ENCODE measurements at places on chromosomes 11 and 22.
A peak's percentile ranks its signal among the peaks of the same experiment; 100 is the strongest.

DNA sequence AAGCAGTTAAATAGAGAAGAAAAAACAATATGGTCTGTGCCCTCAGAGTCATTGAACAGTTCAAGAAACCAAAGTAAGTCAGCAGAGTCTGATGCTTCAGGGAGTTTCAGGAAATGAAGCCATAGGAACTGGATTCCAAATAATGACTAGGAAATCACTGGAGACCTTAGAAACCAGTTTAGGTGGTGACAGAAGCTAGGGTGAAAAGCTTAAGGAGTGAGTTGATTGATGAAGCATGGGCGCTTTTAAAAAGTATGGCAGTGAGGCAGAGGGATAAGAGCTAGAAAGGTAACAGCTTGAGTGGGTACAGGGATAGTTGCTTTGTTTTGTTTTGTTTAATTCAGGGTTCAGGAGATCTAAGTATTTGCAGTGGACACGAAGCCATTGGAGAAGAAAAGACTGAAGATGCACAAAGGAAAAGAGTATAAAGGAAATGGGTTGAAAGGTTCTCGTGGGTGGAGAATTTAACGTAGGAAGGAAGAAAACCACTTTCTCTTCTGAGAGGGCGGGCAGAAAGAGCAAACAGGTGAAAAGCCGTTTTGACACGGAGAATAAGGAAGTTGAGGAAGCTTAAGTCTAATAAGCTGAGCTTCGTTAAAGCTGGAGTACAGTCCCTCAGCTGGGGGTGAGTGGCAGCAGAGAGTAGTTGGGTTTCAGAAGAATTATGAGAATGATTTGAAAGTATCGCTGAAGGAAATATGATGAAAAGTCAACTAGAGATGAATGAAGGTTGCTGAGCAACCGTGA, 14.8 kb downstream of the SGSM3 start:
- DNase-seq = peak; percentile 44

DNA sequence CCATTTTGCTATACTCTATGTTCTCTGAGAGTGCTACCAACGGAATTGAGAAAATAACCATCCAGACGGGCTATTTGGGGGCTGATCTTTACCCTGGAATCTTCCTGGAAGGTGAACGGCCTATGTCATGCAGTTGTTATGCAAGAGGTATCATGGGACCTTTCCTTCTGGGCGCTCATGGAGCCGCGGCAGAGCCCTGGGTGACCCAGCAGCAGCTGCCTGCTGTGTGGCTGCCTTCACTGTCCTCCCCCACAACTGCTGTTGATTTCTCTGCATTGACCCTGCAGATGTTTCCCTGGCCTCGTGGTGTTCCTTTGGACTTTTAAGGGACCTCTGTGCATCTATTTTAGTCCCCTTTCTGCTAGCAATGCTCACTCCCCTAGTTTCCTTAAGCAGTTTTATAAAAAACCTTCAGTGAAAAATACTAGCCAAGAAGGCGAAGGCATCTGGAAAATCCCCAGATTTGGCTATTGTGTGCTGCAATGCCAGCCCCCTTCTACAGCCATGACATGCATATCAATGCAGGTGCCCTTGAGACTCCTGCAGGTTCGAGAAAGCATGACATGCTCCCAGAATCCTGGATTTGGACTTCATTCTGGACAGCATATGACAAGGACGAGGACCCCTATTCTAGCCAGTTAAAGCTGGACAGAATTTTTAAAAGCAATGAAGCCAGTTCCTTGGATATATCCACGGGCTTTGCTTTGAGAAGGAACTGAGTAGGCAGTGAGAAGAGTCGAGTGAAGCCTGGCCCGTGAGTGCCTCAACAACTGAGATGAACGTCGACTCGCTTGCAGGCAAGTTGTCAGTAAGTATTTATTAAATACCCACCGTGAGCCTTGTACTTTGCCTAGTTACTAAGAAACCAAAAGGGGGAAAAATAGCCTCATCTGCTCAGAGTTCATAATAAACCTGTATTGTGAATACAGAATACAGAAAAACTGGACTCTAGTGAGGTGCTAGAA, at the start of gene SLC25A18:
SLC25A18 (plus strand) TSS at position 593 of the 965 bp plus-strand sequence. CDS start 16,447 bp downstream, outside the sequence.
- DNase-seq = no peak

GRCh38 chr11:34438529-34439507, at the start of gene CAT:
TSS of gene CAT (plus strand) at chr11:34438934. CDS start at chr11:34439014, 80 bp downstream.
- peak; percentile 98 for DNase-seq

DNA sequence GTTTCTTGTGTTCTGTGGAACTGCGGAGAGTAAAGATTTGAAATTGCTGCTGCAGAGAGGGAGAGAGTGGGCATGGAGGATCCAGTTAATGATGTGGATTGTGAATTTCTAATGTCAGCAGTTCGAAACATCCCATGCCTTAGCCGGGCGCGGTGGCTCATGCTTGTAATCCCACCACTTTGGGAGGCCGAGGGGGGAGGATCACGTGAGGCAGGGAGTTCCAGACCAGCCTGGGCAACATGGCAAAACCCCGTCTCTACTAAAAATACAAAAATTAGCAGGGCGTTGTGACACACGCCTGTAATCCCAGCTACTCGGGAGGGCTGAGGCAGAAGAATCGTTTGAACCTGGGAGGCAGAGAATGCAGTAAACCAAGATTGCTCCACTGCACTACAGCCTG, 1.1 kb upstream of the CAVIN3 start:
- no peak for DNase-seq

GRCh38 chr11:17650127-17650911, 69.1 kb upstream of the MYOD1 start:
- DNase-seq = no peak

DNA sequence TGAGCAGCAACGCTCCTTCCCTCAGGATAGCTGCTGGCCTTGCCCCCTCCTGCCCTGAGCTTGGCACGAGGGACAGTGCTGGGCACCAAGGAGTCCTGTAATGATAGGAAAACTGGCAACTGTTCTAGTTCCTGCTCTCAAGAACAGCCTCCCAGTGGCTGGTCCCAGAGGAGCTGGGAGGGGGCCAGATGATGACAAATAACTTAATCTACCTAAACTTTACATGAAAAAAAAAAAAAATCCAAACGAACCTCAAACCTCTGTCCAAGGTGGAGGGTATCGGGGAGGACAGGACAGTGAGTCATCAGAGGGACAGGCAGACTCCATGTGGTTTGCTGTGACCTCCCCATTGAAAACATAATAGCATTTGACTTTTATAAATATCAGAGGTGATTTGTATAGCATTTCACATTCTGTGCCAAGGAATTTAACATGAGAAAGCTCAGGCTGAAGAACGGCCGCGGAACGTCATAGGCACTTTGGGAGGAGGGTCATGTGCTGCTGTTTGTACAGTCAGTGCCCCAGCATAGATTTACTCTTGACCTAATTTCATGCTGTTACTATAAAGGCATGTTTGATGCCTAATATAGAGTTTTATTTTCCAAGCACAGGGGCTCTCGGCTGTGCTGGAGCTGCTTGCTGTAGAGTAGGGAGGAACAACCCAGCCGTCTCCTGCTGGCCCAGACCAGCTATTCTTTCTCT, 98.2 kb upstream of the NNMT start:
- DNase-seq = no peak

DNA sequence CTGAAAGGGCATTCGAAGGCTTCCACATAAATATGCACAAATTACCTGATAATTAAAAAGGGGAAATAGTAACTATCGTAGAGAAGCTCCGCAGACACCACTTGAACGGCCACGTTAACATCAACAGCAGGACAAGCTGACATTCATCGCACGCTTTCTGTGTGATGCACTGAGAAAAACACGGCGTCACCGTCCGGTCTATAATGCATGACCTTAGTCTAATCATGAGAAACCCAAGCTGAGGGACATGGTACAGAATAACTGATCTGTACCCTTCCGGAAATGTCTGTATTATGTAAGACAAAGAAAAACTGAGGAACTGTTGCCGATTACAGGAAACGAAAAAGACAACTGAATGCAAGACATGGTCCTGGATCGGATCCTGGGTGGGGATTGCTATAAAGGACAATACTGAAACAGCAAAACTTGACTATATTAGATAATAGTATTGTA, 678 bp upstream of the RANGAP1 start:
- DNase-seq = peak; percentile 58

GRCh38 chr11:692824-693414, 2.1 kb downstream of the DEAF1 start:
- no peak for DNase-seq

- no peak for DNase-seq
Observed at GRCh38 chr22:43377896-43378704, 33.7 kb upstream of the MPPED1 start.

DNA sequence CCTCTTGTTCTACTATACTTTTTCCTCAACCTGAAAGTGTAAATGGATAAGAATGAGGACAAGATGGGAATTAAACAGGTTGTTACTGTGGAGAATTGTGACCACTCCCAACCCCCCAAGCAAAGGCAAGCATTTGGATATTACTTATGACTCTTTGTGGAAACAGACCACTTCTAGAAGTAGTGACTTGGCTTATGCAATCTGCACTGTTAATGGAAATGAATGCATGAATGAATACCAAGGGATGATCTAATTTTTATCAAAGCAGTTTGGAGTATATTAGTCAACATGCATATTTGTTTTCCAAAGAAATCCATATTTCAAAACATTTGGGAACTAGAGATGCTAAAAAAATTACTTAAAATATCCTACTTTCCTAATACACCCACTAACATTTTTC, 35.3 kb downstream of the AMOTL1 start:
- DNase-seq = no peak

All from activated CD4-positive, alpha-beta T cell treated with anti-CD3 and anti-CD28 coated beads for 48 hours (primary cell).